CD4-positive, alpha-beta T cell treated with Interleukin-2 at 100 ng/mL for 4 hours (primary cell): ENCODE measurements at places on chromosomes 11 and 22.

DNA sequence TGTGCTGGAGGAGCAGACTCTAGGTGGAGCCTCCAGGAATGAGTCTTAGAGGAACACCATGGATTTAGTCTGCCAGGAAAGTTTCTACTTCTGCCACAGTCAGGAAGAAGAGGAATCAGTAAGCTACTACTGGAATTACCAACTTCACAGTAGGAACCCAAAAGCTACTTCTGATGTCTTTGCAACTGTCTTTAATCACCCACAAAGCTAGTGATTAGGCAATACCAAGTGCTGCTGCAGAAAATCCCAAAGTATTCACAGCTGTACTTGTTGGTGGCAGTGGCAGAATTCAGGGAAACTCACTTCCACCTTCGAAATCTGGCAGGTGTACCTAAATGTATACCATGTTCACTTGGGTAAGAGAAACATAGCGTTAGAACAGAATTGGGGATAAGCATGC lies 264.5 kb upstream of the SORL1-AS1 start:
- no peak for DNase-seq

- no peak for DNase-seq
These were observed 7.7 kb upstream of the QSER1 start for GRCh38 chr11:32884770-32885384.

DNA sequence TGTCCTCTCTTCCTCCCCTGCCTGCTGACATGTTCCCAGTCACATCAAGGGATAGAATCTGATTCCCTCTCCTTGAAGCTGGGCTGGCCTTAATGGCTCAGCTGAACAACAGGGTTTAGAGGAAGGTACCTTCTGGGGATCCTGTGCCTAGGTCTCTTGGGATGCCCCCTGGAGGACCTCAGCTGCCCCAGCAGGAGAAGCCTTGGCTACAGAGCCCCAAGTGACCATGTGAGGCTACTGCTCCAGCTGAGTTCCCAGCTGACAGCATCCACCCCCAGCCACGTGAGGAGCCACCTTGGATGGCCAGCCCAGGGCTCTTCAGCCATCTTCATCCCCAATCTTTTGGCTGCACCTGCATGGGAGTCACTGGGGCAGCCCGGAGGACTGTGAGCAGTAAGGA lies 1499.3 kb downstream of the TBC1D22A start:
- no peak for DNase-seq

DNA sequence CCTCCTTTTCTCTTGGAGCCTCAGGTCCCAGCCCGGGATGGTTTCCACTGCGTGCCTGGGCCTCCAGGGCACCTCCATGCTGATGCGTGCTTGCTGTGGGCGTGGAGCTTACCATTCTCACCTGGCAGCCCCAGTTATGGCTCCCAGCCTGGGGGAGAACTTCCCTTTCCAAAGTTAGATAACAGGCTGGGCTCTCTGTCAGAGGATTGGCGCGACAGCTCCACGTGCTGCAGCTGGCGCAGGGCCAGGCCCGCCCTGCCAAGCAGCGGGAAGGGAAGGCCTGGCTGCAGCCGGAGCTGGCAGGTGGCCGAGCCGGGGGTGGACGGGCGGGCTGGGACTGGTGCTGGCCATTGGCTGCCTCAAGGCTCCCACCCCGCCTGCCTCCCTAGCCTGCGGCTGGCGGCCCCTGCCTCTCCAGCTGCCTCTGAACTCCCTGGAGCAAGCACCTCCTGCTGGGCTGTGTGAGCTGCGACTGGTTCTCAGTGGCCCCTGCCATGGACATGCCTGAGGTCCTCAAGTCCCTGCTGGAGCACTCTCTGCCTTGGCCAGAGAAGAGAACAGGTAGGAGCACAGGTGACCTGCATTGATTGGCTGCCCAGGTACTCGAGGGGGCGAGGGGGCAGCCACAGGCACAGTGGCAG lies 14.6 kb upstream of the TEF start:
- no peak for DNase-seq

DNA sequence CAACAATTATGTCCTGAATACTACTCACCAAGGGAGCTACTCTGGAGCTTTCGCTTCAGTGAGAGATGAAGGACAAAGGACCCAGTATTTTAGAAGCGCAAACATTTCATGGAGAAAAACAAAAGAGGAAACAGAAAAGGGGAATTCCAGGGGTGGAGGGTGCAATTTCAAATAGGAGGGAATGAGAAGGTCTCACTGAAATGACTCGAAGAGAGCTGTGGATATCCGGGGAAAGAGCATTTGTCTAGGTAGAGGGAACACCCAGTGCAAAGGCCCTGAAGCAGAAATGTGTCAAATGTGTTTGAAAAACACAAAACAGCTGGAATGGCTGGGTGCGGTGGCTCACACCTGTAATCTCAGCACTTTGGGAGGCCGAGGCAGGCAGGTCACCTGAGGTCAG lies 2.4 kb downstream of the RPS19BP1 start:
- DNase-seq = no peak

DNA sequence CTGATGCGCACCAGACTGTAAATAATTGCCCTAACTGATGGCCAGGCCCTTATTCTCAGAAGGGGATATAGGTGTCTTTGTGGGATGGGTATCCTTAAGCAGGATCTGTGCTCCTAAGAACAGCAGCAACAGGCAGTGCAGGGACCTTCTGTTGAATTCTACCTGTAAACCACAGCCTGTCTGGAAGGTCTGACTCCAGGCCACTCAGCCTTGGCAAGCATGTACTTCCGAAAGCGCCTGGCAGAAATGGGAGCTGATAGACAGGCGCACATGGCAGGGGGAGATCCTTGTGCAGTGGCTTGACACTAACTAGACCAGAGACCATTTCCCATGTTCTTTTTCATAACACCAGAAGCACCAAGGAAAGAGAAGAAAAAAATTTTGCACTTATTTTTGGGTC lies 59.0 kb downstream of the C22orf31 start:
- no peak for DNase-seq

DNA sequence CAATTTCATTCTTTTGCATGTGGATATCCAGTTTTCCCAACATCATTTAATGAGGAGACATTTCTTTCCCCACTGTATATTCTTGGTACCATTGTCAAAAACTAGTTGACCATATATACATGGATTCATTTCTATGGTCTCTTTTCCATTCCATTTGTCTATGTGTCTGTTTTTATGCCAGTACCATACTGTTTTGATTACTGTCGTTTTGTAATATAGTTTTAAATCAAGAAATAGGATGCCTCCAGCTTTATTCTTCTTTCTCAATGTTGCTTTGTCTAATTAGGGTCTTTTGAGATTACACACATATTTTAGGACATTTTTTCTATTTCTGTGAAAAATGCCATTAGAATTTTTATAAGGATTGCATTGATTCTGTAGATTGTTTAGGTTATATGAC lies 177.5 kb upstream of the POU2AF2 start:
- DNase-seq = no peak

- DNase-seq = no peak
These were observed 2.3 kb downstream of the GAB2 start for GRCh38 chr11:78415338-78415737.

- DNase-seq = no peak
These were observed 9.6 kb upstream of the PTS start for GRCh38 chr11:112216561-112217105.

- no peak for DNase-seq
These were observed 4.0 kb downstream of the POU2AF3 start for GRCh38 chr11:111302298-111302697.
